DMS 273 treated with DMSO at 0.1 percent for 48 hours (cell line): ENCODE measurements at places on chromosomes 3 and 15.

DNA sequence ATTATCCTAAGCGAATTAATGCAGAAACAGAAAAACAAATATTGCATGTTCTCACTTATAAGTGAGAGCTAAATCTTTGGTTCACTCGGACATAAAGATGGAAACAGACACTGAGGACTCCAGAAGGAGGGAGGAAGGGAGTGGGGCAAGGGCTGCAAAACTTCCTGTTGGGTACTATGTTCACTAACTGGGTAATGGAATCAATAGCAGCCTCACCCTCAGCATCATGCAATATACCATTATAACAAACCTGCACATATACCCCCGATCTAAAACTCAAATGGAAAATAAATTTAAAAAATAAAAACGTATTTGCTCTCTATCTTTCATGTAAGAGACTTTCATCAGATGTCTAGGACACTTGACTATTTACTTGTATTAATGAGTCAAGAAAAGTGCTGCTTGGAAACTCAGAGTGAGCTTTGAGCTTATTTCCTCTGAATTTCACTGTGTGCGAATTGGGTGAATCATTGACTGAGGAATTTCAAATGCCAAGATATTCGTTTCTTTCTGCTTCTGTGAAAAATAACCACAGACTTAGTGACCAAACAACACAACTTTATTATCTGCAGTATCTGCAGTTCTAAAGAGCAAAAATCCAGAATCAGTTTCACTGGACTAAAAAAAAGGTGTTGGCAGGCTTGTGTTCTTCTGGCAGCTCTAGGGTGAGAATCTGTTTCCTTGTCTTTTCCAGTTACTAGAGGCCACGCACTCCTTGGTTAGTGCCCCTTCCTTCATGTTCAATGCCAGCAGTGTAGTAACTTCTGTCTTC, 18.4 kb downstream of the TM4SF18 start:
- no peak for DNase-seq

DNA sequence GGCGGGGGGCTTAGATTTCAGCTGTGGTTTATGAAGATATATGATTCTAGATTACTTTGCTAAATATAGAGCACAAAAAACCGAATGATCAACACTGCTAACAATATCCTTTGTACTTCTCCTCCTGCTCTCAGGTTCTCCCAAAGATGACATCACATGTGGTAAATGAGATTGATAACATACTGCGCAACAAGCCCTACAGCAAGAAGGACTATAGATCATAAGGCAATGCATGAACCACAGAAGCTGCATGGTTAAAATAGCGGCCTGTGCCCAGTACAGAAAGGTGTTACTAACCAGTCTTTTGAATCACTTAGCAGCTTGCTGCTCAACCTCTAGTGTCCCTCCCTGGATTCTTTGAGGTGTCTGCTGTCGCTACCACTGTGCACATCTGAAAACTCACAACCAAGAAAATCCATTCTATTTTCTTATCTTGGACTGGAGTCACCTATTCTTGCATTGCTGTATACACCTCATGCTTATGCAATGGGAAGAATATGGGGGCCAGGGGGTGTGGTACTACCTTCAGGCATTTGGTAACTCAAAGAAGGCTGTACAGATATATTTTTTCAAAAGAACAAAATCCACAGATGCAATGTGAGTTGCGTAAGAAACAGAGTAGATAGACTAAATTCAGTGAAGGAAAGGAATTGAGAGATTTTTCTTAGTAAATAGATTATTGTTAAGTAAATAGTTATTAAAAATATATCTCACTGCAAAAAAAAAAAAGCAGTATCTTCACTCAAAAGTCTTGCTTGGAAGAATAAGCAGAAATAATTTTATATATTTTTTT, 18.2 kb downstream of the SSR3 start:
- no peak for DNase-seq

DNA sequence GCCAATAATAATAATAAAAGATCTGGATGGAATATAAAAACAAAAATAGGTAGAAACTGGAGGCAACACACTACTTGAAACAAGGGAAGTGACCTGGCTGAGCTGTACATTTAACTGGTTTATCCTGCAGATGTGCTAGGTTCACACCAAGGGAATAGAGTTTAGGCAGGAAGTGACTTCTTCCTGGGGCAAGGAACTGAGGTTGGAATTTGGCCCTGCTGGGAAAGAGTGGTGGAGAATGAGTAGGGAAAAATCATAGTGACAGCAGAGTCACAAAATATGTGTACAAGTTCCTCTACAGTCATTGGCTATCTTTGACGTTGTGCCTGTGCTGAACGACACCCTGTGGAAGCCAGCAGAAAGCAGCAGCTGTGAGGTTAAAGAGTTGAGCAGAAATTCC, 44.1 kb downstream of the ARHGAP11B start:
- DNase-seq: no peak

- no peak for DNase-seq
Measured at GRCh38 chr15:100592898-100593297, 9.1 kb downstream of the LINS1 start.

DNA sequence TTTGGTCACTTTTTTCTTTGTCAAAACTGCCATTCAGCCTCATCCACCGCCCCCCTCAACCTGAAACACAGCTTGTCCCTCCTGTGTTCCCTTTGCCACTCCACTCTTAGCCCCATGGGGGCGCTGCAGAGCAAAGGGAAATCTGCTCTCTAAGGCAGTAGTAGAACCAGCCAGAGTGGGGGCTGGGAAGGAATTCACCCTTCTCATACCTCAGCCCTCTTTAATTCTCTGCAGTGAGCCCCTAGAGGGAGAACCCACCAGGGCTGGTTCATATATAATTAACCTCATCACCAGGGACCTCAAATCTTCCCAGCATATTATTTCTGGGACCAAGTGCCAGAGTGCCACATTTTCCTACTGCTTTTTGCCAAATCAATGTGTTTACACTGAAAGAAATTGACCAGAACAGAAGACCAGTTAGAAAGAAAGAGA, 2.8 kb upstream of the BCL6 start:
- DNase-seq: peak; percentile 44

- DNase-seq: no peak
Measured at GRCh38 chr15:57496946-57497869, 94.5 kb upstream of the MYZAP start.
